ENCODE measurements at places on chromosomes 4 and X.

DNA sequence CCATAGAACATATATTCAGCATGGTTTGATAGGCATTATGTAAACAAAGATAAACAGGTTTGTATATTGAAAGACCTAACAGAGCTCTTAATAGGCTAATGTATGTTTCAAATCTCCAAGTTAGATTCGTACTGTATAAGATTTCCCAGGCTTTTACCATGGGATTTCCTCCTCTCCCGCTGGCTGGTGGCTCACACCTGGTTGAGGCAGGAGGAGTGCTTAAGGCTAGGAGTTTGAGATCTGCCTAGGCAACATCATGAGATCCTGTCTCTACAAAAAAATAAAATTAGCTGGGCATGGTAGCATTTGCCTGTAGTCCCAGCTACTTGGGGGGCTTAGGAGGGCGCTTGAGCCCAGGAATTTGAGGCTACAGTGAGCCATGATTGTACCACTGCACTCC is 5.4 kb downstream of the CPE start:
- DNase-seq: no peak

DNA sequence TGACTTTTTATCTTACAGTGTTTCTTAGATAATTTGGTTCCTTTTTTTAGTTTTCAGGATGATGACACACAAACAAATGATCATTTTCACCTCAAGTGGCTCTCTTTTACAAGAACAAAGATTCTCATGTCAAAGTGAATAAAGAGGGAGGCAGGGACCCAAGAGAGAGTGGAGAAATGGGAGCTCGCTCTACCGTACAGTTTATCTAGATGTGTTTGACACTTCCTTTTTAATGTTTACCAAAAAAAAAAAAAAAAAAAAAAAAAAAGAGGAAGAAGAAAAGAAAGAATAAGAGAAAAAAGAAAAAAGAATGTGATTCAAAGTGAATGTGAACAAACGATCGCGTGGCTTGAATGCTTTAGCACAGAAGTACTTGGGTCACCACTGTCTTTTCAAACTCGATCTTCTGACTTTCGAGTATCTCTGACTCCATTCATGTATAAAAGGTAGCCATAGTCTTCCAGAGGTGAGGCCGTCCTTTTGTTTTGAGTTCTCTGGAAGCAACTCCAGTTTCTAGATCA is 75.6 kb upstream of the GRXCR1 start:
- DNase-seq: no peak

DNA sequence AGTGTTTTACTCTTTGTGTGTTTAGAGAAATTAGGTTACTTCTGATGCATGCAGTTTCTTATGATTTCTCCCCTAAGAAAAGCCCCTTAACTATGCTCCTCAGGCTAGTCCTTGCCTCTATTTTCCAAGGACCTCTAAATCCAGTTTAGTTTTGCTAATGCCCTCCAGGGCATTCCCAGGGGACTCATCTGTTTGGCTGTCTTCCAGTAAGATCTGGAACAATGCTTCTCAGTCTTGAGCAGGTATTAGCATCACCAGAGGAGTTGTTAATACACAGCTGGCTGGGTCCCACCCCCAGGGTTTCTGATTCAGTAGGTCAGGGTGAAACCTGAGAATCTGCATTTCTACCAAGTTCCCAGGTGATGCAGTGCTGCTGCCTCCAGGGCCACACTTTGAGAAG is 56.9 kb downstream of the OTC start:
- DNase-seq: no peak

GRCh38 chr4:68871809-68872642 is 56.2 kb downstream of the UGT2B10 start:
- no peak for DNase-seq

GRCh38 chrX:137313627-137314026 is 252.3 kb upstream of the ZIC3 start:
- DNase-seq: no peak
